ENCODE measurements at places on chromosomes 2 and 18.

GRCh38 chr2:166170356-166170755, 42.5 kb upstream of the SCN1A start:
- DNase-seq, result no peak

DNA sequence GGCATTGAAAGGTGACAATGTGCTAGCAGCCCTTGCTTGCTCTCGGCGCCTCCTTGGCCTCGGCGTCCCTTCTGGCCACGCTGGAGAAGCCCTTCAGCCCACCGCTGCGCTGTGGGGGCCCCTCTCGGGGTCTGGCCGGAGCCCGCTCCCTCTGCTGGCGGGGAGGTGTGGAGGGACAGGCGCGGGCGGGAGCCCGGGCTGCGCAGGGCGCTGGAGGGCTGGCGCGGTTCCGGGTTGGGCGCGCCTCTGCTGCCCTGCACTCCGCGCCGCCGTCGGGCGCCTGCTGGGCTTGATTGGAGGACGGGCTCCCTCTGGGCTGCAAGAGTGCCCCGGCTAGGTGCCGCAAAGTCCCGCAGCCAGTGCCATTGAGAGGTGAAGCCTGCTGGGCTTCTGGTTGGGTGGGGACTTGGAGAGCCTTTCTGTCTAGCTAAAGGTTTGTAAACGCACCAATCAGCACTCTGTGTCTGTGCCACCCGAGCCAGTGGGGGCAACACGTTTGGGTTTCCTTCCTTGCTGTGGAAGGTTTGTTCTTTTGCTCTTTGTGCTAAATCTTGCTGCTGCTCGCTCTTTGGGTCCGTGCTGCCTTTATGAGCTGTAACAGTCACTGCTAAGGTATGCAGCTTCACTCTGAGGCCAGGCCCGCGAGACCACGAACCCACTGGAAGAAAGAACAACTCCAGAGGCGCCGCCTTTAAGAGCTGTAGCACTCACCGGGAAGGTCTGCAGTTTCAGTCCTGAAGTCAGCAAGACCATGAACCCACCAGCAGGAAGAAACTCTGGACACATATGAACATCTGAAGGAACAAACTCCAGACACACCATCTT, 14.8 kb upstream of the IMP4 start:
- no peak for DNase-seq

DNA sequence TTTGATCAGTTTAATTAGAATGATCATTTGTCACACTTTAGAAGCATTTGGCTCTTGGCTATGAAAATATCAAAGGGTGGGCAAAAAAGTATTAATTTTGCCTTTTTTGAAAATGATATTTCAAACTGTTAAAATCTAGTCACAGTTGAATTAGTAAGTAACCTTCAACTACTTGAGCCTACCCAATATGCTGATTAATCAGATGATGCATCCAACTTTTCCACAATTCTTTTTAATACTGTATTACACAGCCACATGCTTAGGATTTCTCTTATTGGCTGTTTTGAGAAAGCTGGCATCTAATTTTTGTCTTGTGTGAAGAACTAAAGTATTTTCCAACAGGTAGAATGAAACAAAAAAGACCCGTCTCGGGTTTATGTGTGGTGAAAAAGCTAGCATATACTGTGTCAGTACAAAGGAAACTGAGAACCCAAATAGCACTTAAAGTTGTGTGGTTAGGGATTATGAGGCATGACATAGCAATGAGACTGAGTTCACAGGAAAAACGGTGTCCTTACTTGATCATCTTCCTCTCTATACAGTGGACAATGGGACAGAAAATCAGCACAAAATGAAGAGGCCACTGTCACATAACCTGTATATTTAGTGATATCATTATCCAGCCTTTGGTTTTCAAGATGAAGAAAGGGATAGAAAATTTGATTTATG, 11.7 kb downstream of the OSBPL6 start:
- no peak for DNase-seq

DNA sequence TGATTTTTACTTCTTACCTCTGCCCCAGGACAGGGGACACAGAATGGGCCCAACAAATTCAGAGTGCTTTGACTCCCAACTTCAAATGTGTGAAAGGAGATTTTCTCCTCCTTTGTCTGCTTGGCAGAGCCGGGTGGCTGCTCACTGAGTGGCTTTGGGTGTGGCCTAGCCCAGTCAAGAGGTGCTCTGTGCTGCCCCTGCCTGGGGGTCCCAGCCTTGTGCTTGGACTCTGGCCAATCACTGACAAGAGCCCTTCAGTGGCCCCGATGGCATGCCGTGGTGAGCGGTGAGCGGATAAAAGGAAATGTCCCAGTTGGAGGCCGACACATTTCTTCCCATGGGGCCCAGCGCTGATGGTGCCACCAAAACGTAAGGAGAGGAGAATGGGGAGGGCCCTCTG, 259.2 kb downstream of the CELF4 start:
- no peak for DNase-seq

GRCh38 chr18:9809697-9810096, 76.1 kb upstream of the TXNDC2 start:
- DNase-seq, result no peak

- peak; percentile 11 for DNase-seq
Measured at GRCh38 chr2:70029814-70030409, 57.4 kb upstream of the PCBP1 start.

GRCh38 chr2:206064077-206064476, 21.9 kb downstream of the INO80D start:
- DNase-seq, result no peak

DNA sequence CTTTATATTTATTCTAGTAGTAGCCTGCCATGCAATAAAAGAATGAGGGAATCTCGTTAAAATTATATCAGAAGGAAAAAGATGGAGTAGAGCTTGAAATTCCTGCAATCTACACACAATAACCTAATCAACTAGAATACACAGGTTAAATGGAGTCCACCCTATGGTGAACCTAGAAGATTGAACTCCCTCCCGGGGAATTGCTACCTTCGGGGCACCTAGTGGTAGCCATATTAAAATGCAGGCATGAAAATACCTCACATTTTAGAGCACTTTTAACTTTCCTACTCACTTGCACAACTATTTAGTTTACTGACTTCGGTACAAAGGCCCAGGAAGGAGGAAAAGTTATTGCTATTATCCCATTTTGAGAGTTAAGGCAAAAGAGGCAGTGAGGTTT, 174.5 kb downstream of the SS18 start:
- no peak for DNase-seq

Data from SK-N-DZ (cell line).